Stimulated activated CD8-positive, alpha-beta memory T cell treated with anti-CD3 and anti-CD28 coated beads, Interleukin-2, amount 100 ng/mL, for 1 hour (primary cell): ENCODE measurements at places on chromosomes 3 and 15.
A peak's percentile ranks its signal among the peaks of the same experiment; 100 is the strongest.

GRCh38 chr3:67113802-67114407, 115.8 kb downstream of the KBTBD8 start:
- DNase-seq: peak; percentile 57

GRCh38 chr3:141366285-141367037, 1.8 kb upstream of the ZBTB38 start:
- no peak for DNase-seq

GRCh38 chr3:46059432-46059831, 32.1 kb upstream of the XCR1 start:
- no peak for DNase-seq

DNA sequence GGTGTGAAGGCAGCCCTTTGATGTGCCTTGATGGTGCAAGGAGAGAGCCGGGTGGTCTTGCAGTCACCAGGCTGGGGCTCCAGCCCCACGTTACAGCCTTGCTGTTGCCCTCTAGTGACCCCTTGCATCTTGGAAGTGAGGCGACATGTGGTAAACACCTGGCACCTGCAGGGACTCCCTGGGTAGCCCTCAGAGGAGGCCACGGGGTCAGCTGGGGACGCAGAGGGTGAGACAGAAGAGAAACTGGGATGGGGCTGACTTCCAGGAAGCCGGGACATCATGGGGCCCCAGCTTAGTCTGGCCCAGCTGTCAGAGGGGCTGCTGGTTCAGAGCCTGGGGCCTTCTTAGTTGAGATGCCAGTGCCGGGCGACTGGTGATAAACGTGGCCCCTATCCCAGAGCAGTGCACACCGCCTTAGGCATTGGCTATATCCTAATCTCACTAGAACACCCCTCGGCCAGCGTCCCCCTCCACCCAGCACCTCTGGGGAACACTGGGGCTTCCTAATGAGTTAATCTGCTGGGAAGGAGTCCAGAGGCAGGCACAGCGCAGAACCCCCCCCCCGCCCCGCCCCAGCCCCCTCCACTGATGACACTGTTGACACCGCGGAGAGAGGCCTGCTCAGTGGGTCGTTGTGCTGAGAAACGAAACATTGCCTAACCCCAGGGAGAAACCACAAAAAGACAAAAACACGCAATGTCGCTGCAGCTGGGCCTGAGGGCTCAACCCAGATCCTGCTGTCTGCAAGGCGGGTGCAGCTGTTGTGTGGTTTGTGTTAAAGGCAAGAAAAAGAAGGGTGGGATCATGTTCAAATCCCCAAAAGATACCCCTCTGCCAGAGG, 60.5 kb upstream of the KLF13 start:
- peak; percentile 24 for DNase-seq

- no peak for DNase-seq
Measured at GRCh38 chr3:108605491-108605890, 16.0 kb downstream of the DZIP3 start.

DNA sequence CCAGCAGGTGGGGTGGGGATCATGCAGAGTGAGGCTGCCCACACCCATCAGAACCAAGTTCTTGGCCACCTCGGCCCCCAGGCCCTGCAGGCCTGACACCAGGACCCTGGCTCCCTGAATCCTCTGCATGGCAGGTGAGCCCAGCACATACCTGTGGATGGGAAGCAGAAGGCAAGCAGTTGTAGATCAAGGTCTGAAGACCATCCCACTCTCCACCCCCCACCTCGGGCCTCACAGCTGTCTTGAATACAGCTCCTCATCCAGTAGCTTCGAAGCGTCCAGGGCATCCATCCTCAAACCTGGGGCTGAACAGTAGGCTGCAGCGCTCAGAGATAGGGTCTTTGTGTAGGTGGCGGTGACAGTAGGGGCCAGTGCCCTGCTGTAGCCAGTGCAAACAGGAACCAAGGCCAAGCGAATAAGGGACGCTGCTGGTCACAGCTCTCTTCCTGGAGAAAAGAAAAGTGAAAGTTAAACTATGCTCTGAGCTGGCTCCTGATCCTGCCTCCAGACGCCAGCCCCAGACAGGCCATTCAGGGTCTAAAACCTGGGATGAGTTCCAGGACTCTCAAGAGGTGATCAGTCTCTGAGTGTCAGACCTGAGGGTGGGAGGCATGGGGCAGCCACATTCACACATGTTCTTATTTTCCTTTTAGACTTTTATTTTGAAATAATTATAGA, at the start of gene UBA7:
TSS of gene UBA7 (minus strand) at position 457 of the 678 bp plus-strand sequence. CDS start at position 291, 166 bp downstream.
- DNase-seq: no peak

DNA sequence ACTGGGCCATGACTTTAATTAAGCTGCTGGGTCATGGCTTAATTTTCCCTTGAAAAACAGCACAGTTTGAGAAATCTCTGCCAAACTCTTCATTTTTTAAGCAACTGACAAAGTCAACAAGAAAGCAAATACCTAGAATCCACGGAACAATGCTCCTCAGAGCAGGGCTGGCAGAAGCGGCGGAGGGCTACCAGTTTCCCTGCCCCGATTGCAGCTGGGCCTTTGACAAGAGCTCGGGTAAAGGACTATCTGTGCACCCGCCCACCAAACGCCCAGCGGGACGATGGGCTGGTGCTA, 1.2 kb downstream of the GOLIM4 start:
- no peak for DNase-seq

DNA sequence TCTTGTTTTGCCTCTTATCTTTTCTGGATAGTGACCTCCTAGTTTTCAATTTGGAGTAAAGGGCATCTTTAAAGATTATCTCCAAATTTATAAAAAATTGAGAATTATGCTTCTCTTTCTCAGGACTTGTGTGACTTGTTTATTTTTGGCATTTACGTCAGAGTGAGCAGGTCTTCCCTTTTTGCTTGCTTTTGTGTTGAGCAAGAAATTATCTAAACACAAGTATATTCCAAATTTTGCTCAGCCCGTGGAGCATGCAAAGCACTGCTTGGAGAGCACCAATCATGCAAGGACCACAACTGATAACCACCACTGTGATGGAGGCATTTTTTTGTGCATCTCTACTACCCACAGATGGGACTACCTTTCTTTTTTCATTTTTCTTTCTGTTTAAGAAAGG, 7.1 kb downstream of the SLC25A26 start:
- DNase-seq: no peak

- DNase-seq: no peak
Measured at GRCh38 chr3:57691411-57692132, 1.3 kb downstream of the DENND6A start.

DNA sequence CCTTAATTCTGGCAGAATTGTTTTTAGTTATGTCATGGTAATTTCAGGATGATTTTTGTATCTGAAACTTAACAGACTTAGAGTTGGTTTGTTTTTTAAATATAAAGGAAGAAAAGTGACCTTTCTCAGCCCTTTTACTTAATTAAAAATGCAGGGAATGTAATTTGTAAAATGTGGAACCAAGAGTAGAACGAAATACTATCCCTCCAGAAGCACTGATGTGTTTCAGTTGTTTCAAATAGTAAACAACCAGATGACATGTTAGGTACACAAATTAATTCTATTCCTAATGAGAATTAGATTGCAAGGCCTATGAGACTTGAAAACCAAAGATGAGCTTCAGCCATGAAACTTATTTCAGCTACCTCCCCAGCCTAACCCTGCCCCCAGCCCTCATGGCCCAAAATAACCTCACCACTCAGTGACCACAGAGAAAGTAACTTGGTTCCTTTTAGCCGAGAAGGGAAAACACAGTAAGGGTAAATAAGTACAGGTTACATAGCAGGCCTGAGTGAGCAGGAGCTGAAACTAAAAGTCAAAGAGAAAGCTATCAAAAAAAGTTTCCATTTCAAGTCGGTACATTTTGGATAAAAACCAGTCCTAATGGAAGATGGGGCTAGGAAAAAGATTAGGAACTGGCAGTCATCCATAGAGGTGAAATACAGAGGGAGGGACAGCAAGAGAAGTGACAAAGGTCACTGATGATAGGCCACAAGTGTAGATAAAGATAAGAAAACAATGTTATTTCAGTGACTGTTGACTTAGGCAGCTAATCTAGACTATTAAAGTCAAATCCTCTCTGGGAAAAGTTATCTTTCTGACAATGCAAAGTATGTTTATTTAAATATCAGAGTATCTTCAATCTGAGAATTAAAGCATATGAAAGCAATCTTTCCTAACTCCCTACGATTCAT, 23.2 kb downstream of the SENP8 start:
- no peak for DNase-seq

- DNase-seq: no peak
Measured at GRCh38 chr3:49869525-49870126, at the start of gene CAMKV. CAMKV (minus strand) TSS chr3:49869906; CDS start chr3:49862388, 7,518 bp downstream.

DNA sequence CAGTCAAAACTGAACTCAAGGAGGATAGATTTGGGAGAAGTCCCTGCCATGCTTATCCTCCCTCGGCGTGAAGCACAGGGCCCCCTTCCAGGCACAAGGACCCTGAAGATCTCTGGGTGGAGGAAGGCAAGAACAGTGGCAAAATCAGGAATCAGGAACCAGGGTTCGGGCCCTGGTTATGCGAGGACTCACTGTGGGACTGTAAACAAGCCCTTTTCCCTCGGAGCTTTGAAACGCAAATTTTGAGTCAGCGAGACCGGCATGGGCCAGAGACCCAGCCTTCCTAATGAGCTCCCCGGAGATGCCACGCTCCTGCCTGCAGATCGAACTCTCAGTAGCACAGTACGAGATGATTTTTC, 70.1 kb downstream of the SLC12A8 start:
- no peak for DNase-seq
